ENCODE measurements at places on chromosomes 11 and 22. TPM values are rescaled to one million over a fixed set of nuclear protein-coding genes. Genes with fewer than 3 reads are reported as not detected.

The HOATZ gene
- 1.3 TPM for total RNA-seq

The SCGB2A2 gene
- total RNA-seq, result not detected

The ALDH3B1 gene
- 0.31 TPM for total RNA-seq

The BIRC3 gene
- 0.63 TPM for total RNA-seq

The CRYBA4 gene
- total RNA-seq, result not detected

The OR10AG1 gene
- not detected for total RNA-seq

The NCF4 gene
- not detected for total RNA-seq

The FGF19 gene
- total RNA-seq, result not detected

The CENPM gene
- total RNA-seq, result 8.5 TPM

The FIBP gene
- total RNA-seq, result 121 TPM

The KCTD14 gene
- 1.3 TPM for total RNA-seq

The MUC6 gene
- not detected for total RNA-seq

The BTG4 gene
- total RNA-seq, result not detected

The PI4KA gene
- 131 TPM for total RNA-seq

The VPREB1 gene
- total RNA-seq, result not detected

The ARHGAP20 gene
- 53.8 TPM for total RNA-seq

The TAF1D gene
- 179 TPM for total RNA-seq

The LBHD1 gene
- 5.6 TPM for total RNA-seq

The KRTAP5-1 gene
- total RNA-seq, result not detected

The DEPDC7 gene
- 4.7 TPM for total RNA-seq

The RASSF7 gene
- total RNA-seq, result 4.4 TPM

The SEPTIN5 gene
- 246 TPM for total RNA-seq

The RBFOX2 gene
- 677 TPM for total RNA-seq

Measured in parietal lobe (tissue), 2 donors.